ENCODE measurements at places on chromosomes 11 and 22. TPM values are rescaled to one million over a fixed set of nuclear protein-coding genes. Genes with fewer than 3 reads are reported as not detected.
A peak's percentile ranks its signal among the peaks of the same experiment; 100 is the strongest.

GRCh38 chr11:128239306-128239705, 348.1 kb downstream of the ETS1 start:
- H3K4me3 ChIP-seq: no peak overlapping the region
- H3K36me3 ChIP-seq: no peaks in the 10 kb centered on the region
- H3K27me3 ChIP-seq: no peaks in the 10 kb centered on the region
- no peaks in the 10 kb centered on the region for H3K4me1 ChIP-seq
- peak overlapping the region; percentile 15 for H3K27ac ChIP-seq

DNA sequence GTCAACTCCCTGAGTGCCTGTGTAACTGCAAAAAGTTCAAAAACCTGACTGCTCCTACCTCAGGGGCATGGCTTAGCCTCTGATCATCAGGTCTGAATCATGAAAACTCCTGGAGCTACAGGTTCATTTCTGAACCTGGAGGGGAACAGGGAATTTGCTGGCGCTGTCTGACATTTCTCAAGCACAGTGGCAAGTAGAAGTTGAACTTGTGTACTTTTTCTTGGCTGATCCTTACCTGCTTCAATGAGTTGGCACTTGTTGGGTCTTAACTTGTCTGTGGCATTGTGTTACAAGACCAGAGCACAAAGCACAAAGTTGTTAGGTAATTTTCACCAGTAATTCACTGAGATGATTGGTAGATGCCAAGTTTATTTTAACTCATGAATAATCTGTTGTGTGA, 3.3 kb downstream of the TMEM109 start:
- H3K4me1 ChIP-seq: peaks cover 45% of the 10 kb centered on the region
- peaks cover 26% of the 10 kb centered on the region for H3K36me3 ChIP-seq
- DNase-seq: no peak
- no peak overlapping the region for H3K27ac ChIP-seq

GRCh38 chr11:33713151-33713855, 12.7 kb upstream of the C11orf91 start:
- no peaks in the 10 kb centered on the region for H3K4me1 ChIP-seq
- H3K4me3 ChIP-seq: no peak overlapping the region
- H3K27me3 ChIP-seq: no peaks in the 10 kb centered on the region
- H3K27ac ChIP-seq: no peak overlapping the region

- H3K36me3 ChIP-seq: no peaks in the 10 kb centered on the region
- no peak for DNase-seq
These were observed 254.3 kb upstream of the SESN3 start for GRCh38 chr11:95485115-95485900.

GRCh38 chr22:24465566-24465965, 29.6 kb upstream of the UPB1 start:
- no peaks in the 10 kb centered on the region for H3K4me1 ChIP-seq
- no peak overlapping the region for H3K4me3 ChIP-seq
- H3K27ac ChIP-seq: no peak overlapping the region

DNA sequence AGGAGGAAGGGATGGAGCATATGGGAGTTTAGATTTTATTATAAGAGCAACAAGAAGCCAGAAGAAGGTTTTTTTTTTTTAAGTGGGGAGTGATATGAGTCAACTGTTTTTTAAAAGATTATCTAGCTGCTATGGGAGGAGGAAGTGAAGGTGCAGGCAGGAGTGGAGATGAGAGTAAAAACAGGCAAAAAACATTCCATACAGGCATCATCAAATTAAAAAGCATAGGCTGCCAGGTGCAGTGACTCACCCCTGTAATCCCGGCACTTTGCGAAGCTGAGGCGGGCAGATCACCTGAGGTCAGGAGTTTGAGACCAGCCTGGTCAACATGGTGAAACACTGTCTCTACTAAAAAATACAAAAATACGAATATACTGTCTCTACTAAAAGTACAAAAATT, 368.4 kb upstream of the MTNR1B start:
- DNase-seq: no peak
- no peak overlapping the region for H3K4me3 ChIP-seq
- H3K27ac ChIP-seq: no peak overlapping the region
- H3K36me3 ChIP-seq: no peaks in the 10 kb centered on the region

DNA sequence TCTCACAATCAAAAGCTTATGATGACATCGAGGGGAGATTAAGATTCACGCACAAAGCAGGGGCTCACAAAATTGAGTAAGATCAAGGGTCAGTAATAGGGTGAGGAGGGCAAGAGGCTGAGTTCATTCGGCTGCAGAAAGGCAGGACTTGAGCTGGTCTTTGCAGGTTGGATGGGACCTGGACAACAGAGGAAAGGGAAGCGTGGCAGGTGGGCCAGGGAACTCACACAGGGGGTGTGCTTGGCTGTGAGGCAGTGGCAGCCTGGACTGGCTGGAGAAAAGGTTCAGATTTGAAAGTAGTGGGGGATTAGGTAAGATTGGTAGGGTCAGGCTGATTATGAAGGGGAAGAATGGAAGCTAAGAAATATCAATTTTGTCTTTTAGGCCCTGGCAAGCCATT, 161.6 kb downstream of the PKNOX2 start:
- DNase-seq: no peak
- H3K27me3 ChIP-seq: peaks cover 3% of the 10 kb centered on the region
- no peak overlapping the region for H3K27ac ChIP-seq
- no peak overlapping the region for H3K4me3 ChIP-seq

DNA sequence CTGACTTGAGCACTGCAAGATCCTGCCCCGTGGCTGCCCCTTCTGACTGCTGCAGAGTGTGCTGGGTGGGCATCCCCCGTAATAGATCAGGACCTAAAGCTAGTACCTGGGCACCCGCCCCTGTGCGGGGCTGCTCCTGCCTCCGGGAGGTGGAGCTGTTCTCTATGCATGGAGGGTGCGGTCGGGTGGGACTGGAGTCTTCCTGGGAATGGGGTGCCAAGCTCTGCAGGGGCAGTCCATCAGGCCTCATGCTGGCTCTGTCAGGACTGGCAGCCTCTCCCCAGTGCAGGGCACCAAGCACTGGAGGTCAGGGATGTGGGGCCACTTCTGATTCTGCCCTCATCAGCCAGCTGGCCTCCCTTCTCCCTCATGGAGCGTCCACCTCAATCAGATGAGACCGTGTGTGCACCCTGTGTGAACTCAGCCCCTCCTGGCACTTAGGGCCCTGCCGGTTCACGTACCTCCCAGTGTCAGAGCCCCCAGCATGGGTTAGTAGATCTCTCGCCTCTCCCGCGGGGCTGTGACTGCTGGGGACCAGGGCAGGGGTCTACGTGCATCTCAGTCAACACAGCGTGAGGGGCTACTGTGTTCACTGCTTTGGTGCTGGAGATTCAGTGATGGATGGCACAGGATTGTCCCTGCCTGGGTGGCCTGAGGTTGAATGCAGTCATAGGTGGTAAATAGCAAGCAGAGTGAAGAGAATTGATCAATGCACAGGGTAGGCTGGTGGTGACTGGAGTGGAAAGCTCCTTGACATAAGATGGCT, 30.8 kb downstream of the MPPED1 start:
- H3K27me3 ChIP-seq: no peaks in the 10 kb centered on the region
- no peaks in the 10 kb centered on the region for H3K4me1 ChIP-seq
- no peaks in the 10 kb centered on the region for H3K36me3 ChIP-seq
- no peak overlapping the region for H3K27ac ChIP-seq

- no peaks in the 10 kb centered on the region for H3K27me3 ChIP-seq
- no peak overlapping the region for H3K4me3 ChIP-seq
These were observed 75.4 kb upstream of the DDI1 start for GRCh38 chr11:103961010-103961409.

DNA sequence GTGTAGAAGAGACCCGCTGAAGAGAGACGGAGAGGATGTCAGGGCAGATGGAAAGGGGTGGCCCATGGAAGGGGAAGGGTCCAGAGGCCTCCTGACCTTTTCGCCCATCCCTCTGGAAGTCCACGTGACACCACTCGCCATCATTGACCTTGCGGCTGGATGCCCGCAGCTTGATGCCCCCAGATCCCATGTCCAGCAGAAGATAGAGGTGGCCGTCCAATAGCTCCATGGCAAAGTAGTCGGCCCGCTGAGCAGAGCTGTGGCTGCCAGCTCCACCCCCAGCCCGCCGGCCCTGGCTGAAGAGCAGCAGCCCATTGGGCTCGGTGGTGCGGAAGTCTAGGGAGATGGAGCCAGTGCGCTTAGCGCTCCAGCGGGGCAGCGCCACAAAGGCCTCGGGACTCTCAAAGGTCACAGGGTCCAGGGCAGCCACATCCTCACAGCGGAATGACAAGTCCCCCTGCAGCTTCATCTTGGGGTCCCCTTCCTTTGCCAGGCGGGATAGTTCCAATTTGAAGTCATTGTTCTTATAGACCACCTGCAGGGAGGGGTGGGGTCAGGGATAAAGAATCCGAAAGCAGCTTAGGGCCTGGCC, 55.7 kb downstream of the NRXN2 start:
- H3K4me1 ChIP-seq: peaks cover 8% of the 10 kb centered on the region
- no peak overlapping the region for H3K27ac ChIP-seq
- DNase-seq: no peak

DNA sequence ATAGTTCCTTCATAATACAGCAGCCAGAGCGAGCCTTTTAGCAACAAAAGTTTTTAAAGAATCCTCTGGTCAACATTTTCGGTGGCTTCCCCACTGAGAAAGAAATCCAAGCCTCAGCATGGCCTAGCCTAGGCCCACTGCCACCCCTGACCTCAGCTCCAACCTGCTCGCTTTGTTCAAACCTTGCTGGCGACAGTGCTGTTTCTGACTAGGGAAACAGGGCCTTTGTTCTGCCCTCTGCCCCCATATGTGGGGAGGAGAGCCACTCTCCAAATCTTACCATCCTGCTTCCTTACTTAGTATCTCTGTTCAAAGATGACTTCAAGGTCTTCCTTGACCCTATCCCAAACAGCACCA, 95.8 kb downstream of the CCDC83 start:
- H3K4me1 ChIP-seq: no peaks in the 10 kb centered on the region
- DNase-seq: no peak
- H3K27me3 ChIP-seq: no peaks in the 10 kb centered on the region
- H3K36me3 ChIP-seq: peaks cover 18% of the 10 kb centered on the region
- H3K4me3 ChIP-seq: no peak overlapping the region

GRCh38 chr11:86629045-86629706, 43.2 kb downstream of the ME3 start:
- no peak for DNase-seq
- H3K4me3 ChIP-seq: no peak overlapping the region
- no peaks in the 10 kb centered on the region for H3K4me1 ChIP-seq
- no peaks in the 10 kb centered on the region for H3K36me3 ChIP-seq
- no peaks in the 10 kb centered on the region for H3K27me3 ChIP-seq

DNA sequence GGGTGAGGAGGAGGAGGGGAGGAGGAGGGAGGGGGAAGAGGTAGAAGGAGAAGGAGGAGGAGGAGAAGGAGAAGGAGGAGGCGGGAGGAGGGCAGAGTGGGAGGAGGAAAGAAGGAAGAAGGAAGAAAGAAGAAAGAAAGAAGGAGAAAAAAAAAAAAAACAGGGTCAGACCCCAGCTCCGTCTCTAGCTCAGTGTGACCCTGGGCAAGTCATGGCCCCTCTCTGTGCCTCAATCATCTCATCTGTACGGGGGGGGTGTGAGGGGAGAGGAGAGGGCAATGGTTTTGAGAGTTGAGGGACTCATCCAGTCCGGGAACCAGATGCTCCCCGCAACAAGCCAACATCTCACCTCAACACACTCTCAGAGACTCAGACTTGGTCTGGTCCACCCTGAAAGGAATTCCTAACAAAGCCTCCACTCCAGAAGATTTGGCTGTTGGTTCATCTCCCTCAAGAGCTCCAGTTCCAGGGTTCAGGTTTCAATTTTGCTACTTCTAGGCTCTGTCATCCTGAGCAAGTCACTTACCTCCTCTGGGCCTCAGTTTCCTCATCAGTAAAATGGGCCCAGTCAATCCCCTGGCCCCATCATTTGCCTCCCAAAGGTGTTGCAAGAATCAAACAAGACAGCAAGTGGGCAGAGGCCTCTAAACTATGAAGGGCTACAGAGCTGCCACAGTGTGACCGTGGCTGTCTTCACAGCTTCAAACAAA, 7.7 kb downstream of the CARD10 start:
- DNase-seq: no peak
- no peak overlapping the region for H3K27ac ChIP-seq
- no peaks in the 10 kb centered on the region for H3K36me3 ChIP-seq
- H3K27me3 ChIP-seq: no peaks in the 10 kb centered on the region

GRCh38 chr22:37925330-37925729, 19.2 kb downstream of the MICALL1 start:
- peaks cover 1% of the 10 kb centered on the region for H3K4me1 ChIP-seq
- no peaks in the 10 kb centered on the region for H3K27me3 ChIP-seq
- peaks cover 44% of the 10 kb centered on the region for H3K36me3 ChIP-seq
- no peak for DNase-seq
- H3K27ac ChIP-seq: no peak overlapping the region

The TCF20 gene
- 57.8 TPM for total RNA-seq

The TUG1 gene
- 78.4 TPM for total RNA-seq

The CCDC87 gene
- total RNA-seq: 0.40 TPM

The CCDC15 gene
- 4.7 TPM for total RNA-seq

The MMP3 gene
- not detected for total RNA-seq

Measured in natural killer cell (primary cell).